Hematopoietic multipotent progenitor cell treated with erythropoietin and hydrocortisone succinate and interleukin-3 and kit ligand, for 17 days (in vitro differentiated cells): ENCODE measurements at places on chromosomes 2 and 18.

DNA sequence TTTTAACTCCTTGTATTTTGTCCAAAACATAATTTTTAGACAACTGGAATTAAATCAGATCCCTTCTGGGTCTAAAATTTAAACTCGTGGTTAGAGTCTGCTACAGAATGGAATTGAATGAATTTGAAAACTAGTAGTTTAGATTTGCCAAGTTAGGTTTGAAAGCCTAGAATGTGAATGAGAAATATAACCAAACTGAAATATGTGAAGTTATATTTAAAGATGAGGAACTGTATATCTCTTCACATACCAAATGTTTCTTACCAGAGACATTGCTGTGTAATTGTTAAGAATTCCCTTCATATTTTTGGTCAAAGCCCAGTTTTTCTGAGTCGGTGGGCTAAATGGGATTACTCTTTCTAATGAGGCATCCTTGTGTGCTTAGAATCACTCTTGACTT lies 74.2 kb downstream of the LPIN1 start:
- DNase-seq, result no peak

DNA sequence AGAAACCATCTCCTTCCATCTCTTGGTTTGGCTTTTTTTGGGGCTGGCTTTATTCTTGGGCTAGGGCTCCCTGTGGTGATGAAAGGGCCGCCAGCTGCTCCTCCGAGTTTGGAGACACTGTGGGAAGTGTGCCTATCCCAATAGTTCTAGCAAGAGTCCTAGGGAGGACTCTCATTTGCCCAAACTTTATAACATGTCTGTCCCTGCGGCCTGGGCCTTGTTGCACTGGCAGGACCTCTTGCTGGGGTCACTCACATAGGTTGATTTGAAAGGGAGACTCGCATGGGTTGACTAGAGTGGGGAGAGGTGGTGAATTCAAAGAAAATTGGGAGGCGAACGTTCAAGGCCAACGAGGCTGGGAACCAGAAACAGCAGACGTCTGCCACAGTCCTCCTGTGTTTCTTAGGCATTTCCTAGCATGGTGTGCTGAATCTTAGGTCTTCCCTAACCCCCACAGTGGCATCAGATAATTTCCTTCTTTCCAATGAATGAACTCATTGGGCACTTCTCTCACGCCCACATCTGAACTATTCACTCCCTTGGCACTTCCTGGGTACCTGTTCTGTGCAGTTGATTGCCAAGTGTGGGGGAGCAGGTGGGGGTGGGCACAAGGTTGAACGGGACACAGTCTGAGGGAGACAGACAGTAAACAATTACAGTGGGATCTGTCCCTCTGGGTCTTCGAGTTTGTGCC lies 26.8 kb downstream of the NIFK start:
- no peak for DNase-seq

GRCh38 chr2:113167115-113167932 lies 6.4 kb upstream of the PSD4 start:
- no peak for DNase-seq

GRCh38 chr2:52193804-52194203 lies 1161.9 kb upstream of the NRXN1 start:
- no peak for DNase-seq

GRCh38 chr2:237867465-237867864 lies 8.0 kb downstream of the RAMP1 start:
- DNase-seq, result no peak

DNA sequence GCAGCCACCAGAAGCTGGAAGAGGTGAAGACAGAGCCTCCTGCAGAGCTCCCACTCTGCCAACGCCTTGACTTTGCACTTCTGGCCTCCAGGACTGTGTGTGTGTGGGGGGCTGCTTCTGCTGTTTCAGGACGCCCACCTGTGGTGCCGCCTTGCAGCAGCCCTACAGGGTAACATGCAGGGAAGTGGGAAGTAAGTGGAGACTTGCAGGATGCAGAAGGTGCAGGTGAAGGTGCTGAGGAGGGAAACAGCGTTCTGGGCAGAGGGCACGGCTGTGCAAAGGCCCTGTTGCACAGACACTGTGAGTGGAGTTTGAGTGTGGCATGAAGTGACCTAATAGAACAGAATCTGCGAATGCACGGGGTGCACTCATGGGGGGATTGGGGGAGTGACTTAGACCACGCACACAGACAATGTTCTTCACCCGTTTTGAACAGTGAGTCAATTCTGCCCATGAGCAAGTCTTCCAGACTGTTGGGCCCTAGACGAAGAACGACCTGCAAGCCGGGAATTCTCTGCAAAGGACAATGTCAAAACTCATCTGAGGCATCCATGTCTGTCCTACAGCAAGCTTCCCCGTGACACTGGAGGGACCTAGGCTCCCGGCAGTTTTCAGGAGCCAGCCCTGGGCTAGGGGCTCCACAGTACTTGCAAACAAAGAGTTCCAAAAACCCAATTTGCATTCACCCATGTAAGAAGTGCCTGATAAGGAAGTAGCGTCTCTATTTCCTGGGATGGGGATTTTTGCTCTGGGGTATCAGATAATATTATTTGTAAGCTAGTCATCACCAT lies 19.0 kb downstream of the MBP start:
- peak; percentile 35 for DNase-seq

- DNase-seq, result no peak
These were observed 42.0 kb downstream of the EPHA4 start for GRCh38 chr2:221529943-221530652.

DNA sequence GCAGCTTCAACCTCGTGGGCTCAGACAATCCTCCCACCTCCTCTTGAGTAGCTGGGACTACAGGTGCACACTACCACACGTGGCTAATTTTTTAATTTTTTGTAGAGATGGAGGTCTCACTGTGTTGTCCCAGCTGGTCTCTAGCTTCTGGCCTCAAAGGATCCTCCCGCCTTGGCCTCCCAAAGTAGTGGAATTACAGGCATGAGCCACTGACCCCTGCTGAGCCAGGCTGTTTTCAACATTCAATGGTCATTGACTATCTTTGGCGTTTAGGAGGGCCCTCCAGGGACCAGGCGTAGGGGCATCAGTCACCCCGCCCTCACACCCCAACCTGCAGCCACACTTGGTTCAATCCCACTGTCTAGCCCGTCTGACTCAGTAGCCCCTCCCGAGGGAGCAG lies 5.2 kb downstream of the MZT2B start:
- no peak for DNase-seq

DNA sequence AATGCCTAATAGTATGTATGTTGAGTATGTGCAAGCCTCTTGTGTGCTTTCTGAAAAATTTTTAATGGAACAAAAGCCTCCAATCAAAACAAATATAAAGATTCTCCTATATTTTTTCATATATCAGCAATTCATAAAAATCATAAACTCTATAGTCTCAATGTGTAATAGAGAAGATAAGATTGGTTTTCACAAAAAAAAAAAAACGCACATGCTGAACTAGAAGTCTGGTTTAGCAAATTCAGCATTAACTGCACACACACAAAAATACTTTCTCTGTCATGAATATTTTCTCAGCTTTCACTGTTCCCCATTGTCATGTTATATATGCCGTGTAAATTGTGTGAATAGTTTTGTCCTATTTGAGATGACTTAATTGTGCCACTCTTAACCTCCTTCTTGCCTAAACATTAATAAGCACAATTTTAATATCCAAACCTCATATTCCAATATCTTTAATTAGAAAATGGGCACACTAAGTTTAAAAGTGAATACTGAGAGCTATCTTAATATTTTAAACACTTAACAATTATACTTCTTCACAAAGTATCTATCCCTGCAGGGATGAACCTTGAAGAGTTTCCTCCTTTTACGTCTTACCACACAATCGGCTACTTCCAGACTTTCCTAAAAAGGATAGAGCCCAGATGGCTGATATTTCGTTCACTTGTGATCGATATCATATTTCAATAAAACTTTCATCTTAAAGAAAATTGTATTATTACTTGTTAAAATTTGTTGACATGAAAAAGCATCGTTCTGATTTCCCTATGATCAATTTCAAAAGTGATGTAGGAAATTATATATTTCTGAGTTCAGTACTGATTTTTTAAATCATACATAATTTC lies 242.7 kb downstream of the TCF4 start:
- DNase-seq, result no peak

- DNase-seq, result no peak
These were observed 432.4 kb downstream of the DCDC2C start for GRCh38 chr2:4135765-4136164.

- no peak for DNase-seq
These were observed 727 bp downstream of the ZFAND2B start for GRCh38 chr2:219207134-219207883.

GRCh38 chr2:20457661-20458630 lies 11.1 kb downstream of the RHOB start:
- no peak for DNase-seq

- DNase-seq, result no peak
These were observed 271.5 kb downstream of the TRIB2 start for GRCh38 chr2:12988279-12988678.

DNA sequence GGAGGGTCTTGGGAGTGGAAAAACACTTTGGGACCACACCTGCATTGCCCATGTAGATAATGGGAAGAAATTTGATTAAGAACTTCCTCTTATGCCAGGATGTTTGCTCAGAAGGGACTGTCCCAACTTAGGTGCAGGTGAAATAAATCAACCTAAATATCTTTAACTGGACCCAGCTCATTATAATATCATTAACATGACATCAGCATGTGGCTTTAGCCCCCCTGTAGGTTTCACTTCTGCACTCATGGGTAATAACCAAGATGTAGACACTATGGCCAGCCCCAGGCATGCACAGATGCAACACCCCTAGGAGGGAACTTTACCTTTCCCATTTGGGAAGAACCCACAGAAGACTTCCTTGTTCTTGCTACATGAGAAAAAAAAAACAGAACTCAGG lies 227.4 kb upstream of the ZNF804A start:
- DNase-seq, result no peak

- DNase-seq, result no peak
These were observed 398.8 kb upstream of the TRIB2 start for GRCh38 chr2:12317814-12318426.

- DNase-seq, result no peak
These were observed 654.9 kb upstream of the CNTNAP5 start for GRCh38 chr2:123370186-123370585.

DNA sequence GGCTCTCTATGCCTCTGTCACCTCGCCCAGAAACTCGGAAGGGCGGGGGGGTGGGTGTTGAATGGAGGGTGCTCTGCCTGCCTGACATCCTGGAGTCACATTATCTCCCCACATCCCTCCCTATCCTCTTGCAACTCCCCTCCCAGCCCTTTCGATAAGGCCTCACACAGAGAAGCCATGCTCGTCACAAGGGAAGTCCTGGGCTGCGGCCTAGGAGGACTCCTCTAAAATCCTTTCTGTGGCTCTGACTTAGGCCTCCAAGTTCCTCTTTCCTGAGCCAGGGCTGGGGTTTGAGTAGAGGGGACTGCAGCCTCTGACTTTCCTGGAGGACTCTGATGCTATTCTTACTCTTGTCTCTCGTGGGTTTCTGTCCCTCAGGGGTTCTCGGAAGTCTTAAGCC lies 75.0 kb upstream of the PKDCC start:
- no peak for DNase-seq

GRCh38 chr2:157927155-157927554 lies 51.0 kb upstream of the ACVR1 start:
- no peak for DNase-seq

DNA sequence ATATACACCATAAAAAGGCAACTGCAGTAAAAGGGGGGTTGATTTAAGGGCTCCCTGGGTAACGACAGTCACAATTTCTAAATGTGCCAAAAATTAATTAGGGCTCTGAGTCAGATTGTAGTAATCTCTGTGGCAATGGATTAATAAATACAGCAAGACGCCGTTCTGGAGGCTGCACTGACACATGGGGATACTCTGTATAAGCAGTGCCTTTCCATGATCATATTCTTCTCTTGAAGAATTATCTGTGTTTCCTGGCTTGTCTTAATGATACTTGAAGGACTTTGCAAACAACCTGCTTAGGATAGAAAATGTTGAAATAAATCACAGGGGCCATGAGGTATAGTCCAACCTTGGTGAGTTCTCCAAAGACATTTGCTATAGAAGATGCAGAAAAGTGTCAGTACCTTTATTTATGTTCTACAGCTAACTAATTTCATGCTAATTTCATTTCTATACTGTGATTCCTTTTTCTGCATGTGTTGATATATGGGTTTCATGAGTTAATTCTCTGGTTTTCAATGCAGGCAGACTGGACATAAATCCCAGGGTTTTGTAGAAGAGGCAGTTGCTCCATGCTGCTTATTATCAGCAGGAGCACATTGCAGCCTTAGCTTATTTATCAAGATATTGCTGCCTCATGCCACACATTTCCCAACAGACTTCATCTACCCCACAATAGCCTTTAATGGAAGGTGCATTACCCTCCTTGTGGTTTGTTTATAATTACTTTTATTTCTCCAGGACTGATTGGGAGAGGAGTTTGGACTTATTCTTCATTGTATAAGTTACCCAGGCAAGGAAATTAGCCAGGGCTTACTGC lies 54.8 kb downstream of the HNMT start:
- no peak for DNase-seq

DNA sequence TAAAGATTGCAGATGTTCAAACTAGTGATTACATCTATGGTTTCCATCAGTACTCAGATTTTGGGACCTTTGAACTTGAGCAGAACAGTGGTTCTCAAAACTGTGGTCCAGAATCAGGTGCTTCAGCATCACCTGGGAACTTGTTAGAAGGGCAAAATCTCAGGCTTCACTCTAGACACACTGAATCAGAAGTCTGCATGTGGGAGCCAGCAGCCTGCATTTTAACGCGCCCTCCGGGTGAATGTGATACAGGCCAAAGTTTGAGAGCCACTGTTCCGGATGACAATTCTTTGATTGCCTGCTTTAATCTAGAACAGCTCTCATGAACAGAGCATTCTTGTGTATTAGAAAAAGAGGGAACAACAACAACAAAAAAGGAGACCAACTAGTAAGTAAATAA lies 261.7 kb downstream of the GPD2 start:
- DNase-seq, result no peak

DNA sequence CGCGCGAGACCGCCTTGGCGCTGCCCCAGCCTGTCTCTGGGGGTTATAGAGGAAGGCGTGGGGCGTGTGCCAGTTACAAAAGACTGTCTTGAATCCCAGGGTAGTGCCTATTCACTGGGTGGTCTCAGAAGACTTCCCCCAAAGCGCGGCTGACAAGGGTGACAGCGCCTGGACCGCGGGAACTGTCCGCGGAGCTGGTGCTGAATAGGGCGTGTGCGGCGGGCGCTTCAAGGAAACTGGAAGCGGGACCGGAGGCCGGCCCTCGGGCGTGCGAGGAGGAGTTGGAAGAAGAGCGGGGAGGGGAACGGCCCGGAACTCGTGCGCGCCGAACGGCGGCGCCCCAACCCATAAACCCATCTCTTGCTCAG lies 2.3 kb downstream of the EGR4 start:
- no peak for DNase-seq

GRCh38 chr18:74234326-74235171 lies 57.2 kb downstream of the CYB5A start:
- DNase-seq, result no peak

DNA sequence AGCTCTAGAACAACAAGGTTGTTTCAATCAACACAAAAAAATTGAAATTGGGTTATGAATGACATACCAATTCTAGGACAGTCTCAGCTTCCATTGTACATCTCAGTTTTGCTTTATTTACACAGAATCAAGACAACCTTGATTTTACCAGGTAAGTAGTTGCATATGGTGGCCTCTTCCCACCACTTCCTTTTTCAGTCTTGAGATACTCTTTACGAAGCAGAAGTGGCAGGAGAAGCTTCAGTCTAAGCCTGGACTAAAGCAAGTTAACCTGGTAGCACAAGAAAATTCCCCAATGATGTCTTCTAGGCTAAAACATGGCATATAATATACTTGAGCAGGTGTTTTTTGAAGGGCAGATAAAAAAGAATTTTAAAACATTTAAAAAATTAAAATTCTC lies 10.7 kb upstream of the FAM136A start:
- no peak for DNase-seq

GRCh38 chr18:35131387-35132020 lies 90.3 kb downstream of the MAPRE2 start:
- DNase-seq, result no peak
